Stimulated activated CD8-positive, alpha-beta memory T cell treated with anti-CD3 and anti-CD28 coated beads, Interleukin-15, amount 100 ng/mL, for 24 hours (primary cell): ENCODE measurements at places on chromosomes 11 and 22.

GRCh38 chr11:123093739-123094138 is 31.8 kb upstream of the HSPA8 start:
- DNase-seq = no peak

DNA sequence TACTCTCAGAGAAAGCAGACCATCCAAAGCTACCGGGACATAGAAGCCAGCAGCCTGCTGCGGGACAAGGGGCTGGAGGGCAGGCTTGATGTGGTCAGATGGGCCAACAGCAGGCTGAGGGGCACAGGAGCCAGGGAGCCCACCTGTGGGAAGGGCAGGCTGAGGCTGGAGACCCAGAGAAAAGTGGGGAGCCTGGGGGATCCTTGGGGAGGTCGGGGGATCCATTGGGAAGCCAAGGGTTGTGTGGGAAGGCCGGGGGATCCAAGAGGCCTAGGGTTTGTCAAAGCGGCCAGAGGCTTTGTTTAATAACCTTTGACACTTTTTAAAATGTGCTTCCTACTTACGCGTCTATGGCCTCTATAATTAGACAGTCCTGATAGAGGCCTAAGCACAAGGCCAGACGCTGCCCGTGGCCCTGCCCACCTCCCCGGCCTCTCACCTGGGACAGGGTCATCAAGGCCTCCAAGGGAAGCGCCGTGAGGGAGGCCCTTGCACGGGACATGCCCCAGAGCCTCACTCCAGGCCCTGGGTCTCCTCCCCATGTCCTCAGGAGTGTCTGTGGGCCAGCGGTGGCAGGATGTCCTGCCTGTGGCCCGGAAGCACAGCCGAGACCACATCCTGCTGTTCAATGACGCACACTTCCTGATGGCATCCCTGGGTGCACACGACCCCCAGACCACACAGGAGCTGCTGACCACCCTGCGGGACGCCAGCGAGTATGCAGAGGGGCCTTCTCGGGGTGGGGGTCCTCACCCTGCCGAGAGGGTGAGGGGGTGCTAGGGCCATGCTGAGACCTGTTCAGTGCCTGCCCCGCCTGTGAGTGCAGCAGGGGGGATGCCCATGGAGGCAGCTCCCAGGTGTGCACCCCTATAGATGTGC is 8.6 kb upstream of the GTSE1 start:
- no peak for DNase-seq

DNA sequence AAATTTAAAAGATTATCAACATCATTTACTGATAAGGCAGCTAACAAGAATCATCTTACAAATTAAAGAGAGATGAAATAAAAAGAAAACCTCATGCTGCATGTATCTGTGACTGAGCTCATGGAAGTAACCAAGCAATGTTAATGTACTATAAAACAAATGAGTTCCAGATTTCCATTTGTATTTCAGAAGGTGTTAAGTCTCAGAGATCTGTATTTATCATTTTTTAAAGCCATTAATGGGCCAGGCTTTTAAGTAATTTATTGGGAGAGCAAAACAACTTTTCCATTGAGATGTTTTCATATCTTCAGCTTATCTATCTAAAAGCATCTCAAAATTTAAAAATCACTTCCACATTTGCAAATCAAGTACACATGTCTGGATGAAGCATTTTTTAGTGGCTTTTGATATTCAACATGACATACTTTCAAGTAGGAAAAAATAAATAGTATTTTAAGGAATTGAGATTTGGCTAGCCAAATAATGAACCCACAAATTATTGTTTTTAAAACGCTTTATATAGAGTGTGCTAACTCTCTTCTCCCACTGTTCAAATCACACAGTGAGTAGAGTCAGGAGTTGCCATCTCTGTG is 17.9 kb upstream of the BBOX1 start:
- no peak for DNase-seq

DNA sequence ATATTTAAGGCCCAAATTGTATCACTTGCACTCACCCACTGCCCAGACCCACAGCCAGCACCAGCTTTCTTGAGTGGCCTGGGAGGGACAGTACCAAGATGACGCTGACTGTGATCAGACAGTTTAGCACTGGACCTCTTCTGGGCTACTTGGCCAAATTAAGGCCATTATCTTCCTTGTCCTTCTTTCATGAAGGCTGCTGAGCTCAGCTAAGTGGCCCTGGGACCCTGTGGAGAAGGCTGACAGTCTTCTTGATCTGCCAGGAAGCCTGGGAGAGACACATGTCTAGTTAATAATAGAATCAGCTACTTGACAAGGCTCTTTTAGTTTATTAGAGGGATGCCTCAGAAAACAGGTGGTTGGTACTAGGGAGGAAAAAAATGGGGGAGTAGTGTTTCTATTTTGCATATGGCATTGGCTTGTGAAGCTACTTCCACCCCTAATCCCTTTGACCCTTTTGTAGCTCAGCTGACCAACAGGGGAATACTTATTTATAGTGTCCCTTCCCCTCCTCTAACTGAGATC is 127.9 kb upstream of the NTM start:
- no peak for DNase-seq

- DNase-seq = no peak
Observed at GRCh38 chr11:34745195-34745594, 124.3 kb downstream of the EHF start.
